Stimulated activated CD8-positive, alpha-beta memory T cell treated with anti-CD3 and anti-CD28 coated beads, Interleukin-7, amount 100 ng/mL, for 1 hour (primary cell): ENCODE measurements at places on chromosomes 12 and 14.

- no peak for DNase-seq
Observed at GRCh38 chr12:94599189-94599588, 51.2 kb downstream of the TMCC3 start.

DNA sequence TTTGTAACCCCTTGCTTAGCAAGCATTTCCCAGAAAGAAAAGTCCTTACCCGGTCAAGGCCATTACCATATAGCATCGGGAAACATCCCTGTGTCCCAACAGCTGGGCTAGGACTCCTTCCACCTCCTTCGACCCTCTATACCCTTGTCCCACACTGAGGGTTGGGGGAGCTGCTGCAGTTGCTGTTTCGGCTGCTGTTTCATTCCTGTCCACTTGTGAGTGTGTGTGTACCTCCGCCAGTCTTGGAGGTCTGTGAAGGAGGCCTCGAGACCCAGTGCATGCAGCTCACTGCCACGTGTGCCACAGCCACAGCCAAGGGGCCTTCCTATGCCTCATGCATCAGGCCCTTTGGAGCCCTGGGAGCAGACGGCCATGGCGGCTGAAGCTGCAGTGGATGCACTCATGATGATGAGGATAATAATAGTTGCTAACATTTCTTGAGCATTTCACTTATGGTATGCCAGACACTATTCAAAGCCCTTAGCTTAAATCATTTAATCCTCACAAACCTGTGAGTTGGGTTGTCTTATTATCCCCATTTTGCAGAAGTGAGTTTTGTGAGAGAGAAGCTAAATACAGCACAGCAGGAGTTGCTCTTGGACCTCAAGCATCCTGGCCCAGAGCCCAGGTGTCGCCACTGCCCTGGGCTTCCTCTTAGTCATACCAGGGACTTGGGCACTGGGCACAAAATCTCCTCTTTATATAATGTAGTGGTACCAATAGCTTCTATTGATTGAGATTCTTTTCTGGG lies 156.5 kb downstream of the PRKCH start:
- DNase-seq: no peak

DNA sequence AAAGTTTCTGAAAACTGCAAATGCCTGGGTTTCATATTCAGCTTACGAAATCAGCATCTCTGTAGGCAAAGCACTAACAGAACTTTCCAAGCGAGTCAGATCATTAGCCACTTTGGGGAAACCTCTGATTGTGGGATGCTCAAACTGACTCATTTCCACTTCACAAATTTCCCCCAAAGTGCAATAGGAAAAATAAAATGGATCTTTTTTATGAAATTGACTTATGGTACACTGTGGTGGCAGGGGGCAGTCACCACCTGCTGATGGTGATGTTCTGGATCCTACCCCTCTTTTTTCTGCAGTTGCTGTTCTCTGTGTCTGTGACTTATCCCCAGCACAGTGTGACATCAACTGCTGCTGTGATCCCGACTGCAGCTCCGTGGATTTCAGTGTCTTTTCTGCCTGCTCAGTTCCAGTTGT lies 5.6 kb downstream of the TCTN1 start:
- no peak for DNase-seq

GRCh38 chr12:66640691-66641460 lies 38.0 kb downstream of the GRIP1 start:
- DNase-seq: no peak

DNA sequence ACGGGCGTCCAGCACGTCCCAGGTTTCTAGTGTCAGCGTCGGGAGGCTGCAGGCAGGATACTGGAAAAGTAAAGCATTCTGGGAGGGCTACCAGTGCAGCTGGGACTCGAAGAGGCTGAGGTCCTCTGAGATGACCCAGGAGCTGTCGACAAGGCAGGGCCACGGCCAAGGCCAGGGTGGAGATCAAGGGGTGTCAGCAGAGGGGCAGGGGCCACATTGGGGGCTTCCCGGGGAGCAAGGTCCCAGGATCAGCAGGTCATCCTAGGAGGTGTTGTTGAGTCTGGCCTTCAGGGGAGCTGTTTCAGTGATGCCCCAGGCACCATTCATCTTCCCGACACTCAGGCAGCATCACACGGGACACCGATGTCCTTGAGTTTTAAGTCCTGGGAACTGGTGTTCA lies 377.8 kb upstream of the SFSWAP start:
- DNase-seq: no peak

- no peak for DNase-seq
Observed at GRCh38 chr12:19036673-19037357, 92.7 kb upstream of the PLEKHA5 start.

DNA sequence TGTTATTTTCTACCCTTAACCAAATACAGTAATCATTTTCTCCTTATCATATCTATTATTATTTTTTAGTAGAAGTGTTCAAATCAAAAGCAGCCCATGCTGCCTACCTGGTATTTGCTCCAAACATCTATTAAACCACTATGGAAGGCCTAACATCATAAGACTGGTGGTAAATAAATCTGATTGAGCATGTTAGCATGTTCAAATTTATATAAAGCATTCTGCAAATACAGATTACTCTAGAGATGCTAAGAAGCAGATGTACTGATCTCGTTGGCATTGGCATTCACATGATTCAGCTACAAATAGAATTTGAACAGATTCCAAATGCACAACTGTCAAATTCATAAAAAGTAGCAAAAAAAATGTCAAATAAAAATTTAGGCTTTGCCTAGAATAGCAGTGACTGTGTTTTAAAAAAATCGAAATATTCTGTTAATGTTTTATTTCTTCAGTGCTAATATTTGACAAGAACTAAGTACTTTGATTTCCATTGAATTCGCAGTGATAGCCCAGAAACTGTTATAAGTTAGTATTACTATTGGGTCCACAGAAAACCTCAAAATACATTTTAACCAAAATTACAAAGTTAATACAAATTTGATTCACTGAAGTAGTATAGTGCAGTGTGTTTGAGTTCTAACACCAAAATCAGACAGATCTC lies 9.4 kb upstream of the OSBPL8 start:
- DNase-seq: no peak

GRCh38 chr14:22753586-22753985 lies 12.9 kb upstream of the OXA1L start:
- DNase-seq: no peak

DNA sequence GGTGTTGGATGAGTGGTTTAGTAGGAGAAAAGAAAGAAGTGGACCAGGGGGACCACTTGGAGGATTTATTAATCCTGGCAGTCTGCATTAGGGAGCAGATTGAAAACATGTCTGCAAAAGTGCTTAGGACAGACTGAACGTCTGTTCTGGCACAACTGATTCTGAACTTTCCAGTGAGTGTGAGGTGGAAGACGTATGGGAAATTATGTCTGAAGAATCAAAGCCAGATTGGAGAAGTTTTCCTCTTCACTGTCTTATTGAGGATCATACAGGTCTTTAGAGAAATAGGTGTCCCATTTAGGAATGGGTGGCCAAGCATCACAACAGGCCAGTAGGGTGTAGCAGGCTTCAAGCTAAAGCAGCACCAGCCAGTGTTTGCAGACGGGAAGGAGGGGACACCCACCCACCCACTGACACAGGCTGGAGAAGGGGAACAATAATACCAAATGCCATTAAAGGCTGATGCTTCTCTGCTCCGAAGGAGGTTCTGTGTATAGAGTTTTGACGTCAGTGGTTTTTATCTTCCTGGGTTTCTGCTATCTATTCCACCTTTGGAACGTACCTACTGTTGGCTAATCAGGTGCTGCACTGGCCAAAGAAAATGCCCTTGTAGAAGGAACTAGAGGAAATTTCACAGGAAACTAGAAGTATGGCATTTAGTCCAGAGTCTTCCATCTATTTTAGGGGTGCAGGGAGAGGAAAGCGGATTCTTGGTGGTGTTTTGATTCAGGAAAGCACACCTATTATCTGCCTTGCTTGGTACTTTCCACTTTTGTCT lies 1.8 kb downstream of the SRRM4 start:
- no peak for DNase-seq

GRCh38 chr14:47763188-47763854 lies 87.9 kb upstream of the MDGA2 start:
- no peak for DNase-seq

DNA sequence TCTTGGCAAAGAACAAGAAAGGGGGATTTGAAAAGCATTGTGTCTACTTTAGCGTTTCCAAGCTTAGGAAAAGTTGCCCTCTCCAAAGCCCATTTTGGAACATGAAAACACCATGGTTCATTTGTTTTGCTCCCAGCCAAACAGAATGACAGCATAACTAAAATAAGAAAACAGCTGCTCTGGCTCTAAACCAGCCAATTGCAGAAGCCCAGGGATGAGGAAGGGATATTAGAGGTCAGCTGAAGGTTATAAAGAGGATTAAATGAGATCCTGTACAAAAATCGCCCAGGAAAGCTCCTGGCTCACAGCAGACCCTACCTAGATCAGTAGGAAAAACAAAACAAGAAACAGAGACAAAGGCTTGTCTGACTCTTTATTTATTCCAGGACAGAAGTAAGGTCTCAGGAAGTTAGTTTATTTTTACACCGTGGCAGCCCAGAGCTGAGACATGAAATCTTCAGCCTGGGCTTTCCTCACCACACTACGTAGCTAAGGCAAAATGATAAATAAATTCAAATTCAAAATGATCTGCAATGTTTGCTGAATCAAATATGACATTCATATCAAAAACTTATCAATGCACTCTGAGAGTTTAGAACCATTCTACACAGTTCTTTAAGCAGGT lies 25.9 kb downstream of the SPX start:
- no peak for DNase-seq

DNA sequence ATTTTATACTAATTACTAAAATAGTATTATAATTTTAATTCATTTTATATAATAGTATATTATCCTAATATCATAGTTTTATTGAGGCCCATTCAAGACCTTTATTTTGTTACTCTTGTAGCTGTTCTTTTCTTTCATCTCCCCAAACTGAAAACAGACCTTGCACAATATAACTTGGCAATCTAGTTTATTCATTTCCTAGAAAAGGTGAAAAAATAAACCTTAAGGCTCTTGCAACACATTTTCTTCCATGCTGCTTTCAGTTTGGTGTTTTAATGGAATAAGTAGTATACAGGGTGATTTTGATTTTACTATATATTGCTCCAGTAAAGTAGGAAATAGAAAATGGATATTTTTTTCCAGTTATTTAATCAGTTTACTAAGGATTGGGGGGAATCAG lies 174.0 kb downstream of the SLC2A13 start:
- no peak for DNase-seq

DNA sequence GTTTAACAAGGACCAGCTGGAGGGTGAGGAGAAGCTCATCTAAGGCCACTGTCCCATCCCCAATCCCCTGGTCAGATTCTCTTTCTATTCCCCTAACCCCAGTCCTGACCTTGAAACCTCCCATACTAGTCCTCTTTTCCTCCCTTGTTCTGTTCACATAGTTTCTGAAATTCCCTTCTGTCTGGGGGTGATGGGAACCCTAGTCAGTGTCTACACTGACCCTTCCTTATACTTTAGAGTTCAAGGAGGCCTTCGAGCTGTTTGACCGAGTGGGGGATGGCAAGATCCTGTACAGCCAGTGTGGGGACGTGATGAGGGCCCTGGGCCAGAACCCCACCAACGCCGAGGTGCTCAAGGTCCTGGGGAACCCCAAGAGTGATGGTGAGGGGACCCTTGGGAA lies 2.4 kb downstream of the MYL6B start:
- DNase-seq: no peak

GRCh38 chr12:21379218-21379617 lies 6.5 kb downstream of the IAPP start:
- no peak for DNase-seq

- DNase-seq: no peak
Observed at GRCh38 chr12:29234965-29235626, 86.0 kb downstream of the FAR2 start.

- no peak for DNase-seq
Observed at GRCh38 chr12:123506059-123506842, 27.3 kb downstream of the RILPL1 start.

DNA sequence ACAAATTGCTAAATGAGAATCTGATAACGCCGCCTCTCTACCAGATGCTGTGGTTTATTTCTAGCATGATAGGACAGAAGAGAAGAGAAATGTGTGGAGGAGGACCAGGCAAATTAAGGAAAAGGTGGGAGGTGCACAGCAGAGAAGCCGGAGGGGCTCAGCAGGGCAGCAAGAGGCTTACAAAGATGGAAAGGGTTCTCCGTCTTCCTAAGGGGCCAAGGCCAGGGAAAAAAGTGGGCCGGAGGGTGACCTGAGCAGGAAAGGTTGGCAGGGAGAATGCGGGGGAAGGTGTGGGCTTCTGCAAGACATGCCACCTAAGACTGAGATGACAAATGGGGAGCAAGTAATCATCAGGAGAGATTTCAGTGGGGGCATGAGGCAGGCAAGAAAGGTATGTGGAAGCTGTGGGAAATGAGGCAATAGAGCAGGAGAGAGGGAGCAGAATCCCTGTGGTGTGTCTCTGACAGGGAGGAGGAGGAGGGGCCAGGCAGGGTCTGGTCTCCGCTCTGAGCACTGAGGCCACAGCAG lies 18.7 kb downstream of the MANSC1 start:
- DNase-seq: no peak

- DNase-seq: no peak
Observed at GRCh38 chr14:21278632-21279031, 1.3 kb upstream of the RPGRIP1 start.

- DNase-seq: no peak
Observed at GRCh38 chr12:47367912-47368537, 288.3 kb upstream of the AMIGO2 start.

- no peak for DNase-seq
Observed at GRCh38 chr14:68981539-68981976, 2.5 kb upstream of the ACTN1 start.

DNA sequence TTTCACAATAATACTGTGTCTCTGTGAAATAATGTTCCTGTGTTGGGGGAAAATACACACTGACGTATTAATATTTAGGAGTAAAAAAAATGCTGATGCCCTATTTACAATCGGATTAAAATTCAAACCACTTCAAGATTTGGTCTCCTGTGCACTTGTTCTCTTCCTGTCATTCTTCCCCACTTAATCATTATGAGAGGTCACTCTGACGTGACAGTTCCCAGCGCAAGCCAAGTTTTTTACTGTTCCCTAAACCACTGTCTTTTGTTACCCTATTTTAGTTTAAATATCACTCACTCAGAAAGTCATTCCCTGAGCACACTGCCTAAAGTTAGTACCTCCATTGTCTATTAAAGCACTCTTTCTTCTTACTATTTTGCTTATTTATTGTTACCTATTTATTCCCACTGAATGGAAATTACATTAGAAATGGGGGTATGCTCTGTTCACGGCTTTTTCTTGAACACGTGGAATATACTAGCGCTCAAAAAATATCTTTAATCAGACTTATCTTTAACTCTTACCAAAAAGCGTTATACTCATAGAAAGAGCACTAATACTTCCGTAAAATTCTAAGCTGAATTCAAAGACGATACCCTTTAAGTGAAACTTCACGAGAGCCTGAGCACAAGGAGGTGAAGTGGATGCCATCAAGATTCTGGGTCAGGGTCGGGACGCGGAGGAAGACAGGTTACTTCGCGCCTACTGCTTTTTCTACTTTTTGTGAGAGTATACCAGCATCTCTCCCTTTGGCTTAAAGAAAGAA lies 670 bp upstream of the PSMA3 start:
- DNase-seq: no peak
